ENCODE measurements at places on chromosomes 1 and 21.

- no peak for DNase-seq
These were observed 12.9 kb downstream of the DESI2 start for GRCh38 chr1:244665771-244666217.

DNA sequence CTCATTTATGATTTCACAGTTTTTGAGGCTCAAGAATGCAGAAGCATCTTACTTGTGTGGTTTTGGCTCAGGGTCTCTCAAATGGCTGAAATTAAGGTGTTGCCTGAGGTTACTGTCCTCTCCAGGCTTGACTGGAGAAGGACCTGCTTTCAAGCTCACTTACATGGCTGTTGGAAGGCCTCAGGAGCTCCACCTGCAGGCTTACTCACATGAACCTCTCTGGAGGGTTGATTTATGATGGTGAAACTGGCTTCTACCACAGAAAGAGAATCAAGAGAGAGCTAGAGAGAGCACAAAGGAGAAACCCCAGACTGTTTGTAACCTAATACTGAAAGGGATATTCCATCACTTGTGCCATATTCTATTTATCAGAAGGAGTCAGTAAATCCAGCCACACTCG is 6.2 kb upstream of the KCNK2 start:
- DNase-seq, result peak; percentile 25

DNA sequence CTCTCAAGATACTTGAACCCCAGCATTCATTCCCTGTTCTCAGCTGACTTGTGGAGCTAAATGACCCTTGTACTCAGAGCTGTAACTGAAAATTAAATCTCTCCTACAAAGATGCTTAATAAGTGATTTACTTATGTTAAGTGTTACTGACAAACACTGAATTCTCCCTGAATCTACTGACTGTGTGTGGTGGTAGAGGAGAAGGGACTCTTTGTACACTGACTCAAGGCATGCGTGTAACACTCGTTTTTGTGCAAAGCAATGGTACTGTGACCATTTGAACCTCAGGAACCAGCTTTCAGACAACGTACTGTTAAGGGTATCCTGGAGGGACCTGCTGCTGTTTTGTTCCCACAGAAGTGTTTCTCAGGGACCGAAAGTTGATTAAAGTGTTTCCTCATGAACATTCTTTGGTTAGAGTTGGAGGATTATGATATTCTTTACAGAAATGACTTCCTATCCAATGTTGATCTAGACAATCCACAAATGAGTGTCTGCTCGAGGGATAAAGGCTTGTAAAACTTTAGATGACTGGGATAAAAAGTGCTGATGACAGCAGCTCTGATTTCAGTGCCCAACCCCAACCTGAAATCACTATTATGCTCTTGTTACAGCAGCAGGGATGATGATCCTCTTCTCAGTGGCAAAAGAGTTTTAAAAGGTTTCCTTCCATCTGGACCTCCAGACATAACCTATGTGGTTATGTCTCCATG is 12.8 kb downstream of the RGL1 start:
- no peak for DNase-seq

DNA sequence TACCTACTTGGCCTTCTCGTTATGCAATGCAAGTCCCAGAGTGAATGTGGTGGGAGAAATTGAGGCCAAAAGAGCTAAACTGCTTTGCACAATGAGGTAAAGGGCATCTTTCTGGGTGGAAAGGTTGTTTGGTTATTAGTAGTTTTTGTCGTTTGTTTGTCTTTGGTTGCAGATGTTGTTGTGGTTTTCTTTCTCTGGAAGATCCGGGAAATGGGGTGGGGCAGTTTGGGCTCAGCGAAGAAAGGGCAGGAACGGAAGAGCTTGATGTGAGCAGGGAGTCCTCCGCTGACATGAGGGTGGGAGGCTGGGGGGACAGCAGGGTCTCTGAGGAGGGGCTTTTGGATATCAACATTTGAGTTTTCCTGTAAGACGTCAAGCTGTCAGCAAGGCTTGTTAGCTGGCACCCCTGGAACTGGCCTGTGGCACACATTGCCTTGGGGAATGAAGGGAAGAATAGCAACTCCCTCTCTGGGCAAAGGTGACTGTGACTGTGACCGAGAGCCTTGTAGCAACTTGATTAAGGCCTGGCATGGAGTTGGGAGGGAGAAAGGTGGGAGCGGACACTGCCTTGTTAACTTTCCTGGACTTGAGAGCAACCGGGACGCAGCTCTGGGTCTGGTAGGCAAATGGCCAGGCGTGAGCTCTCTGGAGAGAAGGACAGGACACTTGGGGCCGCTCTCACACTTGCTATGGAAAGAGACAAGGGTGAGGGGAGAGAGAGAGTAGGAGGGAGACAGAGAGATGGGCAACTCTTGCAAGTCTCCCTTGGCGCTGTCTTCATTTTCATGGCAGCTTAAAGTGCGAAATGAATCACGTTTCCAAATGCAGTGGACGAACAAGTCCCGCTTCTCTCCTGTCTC is 15.4 kb upstream of the OPRD1 start:
- no peak for DNase-seq

DNA sequence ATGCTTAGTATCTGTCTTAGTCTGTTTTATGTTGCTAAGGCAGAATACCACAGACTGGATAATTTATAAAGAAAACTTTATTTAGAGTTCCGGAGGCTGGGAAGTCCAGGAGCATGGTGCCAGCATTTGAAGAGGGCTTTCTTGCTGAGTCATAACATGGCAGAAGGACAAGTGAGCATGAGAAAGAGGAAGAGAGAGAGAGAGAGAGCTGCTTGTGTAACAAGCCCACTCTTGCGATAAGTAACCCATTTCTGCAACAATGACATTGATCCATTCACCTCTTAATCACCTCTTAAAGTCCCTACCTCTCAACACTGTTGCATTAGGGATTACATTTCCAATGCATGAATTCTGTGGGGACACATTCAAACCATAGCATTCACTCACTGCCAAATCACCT is 11.7 kb upstream of the MYOCOS start:
- no peak for DNase-seq

- no peak for DNase-seq
These were observed 1892.4 kb downstream of the NCAM2 start for GRCh38 chr21:22890656-22891055.

Data from erythroblast (primary cell).